Bronchial epithelial cell (primary cell): ENCODE measurements at places on chromosomes 2 and 18.

- DNase-seq = no peak
Observed at GRCh38 chr18:55318951-55319441, 269.0 kb downstream of the TCF4 start.

DNA sequence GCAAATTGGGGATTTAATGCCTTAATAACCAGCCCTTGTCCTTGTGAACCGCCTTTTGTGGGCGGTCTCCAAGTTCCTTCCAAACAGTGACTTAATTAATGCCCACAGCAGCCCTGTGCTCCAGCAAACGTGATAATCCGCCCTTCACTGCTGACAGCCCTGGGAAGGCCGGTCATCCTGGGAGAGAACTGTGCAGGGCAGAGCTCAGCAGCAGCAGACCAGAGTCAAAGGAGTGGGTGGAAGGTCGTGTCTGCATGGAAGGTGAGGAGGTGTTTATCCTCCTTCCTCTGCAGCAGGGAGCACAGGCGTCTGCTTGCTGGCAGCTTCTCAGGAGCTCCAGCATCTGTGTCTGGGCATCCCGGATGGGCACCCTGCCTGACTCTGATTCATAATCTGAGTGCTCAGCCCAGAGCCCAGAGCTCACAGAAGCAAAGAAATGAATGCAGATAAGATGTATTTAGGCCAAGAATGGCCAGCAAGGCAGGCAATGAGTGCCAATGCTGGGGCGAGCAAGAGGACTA is 270.0 kb upstream of the PXDN start:
- no peak for DNase-seq

DNA sequence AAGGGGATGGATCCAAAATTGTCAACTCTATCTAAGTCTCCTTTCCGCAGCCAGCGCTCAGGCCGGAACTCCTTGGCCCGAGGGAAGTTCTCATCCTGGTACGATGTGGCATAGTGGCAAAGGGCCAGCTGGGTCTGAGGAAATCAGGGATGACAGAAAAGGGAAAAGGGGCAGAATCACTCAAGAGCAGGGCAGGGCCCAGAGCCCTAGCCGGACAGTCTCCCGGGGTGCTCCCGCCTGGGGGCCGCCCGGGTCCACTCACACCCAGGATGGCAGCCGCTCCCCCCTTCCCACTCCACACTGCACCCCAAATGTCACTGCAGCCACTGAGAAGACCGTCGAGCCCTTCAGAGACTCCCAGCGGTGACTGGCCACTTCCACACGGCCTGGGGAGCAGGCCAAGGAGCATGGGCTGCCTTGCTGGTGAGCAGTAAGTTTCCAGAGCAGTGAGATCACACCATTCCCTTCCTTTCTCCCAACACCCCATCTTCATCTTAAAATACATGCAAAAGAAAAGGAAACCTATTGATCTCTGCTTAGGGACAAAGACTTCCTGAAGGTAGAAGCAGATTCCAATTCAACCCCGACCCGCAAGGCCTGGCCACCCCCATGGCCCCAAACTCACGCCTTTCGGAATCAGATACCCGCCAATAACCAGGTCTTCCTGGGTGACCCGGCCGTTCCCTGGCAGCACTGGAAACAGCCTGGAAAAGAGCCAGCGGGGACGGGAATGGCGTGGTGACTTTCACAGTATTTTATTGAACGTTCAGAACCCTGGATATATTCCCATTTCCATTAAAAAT is 26.7 kb downstream of the CYP27C1 start:
- no peak for DNase-seq

DNA sequence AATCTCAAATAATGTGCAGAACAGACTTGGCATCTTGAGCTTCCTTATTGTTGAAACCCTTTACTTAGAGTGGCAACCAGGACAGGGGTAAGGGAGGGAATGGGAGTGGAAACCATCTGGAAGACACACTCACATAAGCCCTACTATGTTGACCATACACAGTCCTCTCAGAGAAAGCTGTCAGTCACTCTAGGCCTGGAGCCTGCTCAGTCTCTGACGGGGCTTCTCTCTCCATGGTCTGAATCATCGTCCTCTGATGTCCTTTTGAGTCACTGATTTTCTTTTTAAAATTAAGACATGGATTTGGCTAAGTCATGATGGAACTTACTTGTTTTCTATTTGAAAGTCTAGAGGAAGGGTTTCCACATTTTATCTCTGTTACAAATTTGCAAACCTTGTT is 74.0 kb downstream of the MYO1B start:
- peak; percentile 87 for DNase-seq

- DNase-seq = no peak
Observed at GRCh38 chr18:78979730-78980278, at the start of gene SALL3. Gene SALL3 (plus strand): TSS chr18:78979818. CDS start chr18:78980275, 457 bp downstream.

DNA sequence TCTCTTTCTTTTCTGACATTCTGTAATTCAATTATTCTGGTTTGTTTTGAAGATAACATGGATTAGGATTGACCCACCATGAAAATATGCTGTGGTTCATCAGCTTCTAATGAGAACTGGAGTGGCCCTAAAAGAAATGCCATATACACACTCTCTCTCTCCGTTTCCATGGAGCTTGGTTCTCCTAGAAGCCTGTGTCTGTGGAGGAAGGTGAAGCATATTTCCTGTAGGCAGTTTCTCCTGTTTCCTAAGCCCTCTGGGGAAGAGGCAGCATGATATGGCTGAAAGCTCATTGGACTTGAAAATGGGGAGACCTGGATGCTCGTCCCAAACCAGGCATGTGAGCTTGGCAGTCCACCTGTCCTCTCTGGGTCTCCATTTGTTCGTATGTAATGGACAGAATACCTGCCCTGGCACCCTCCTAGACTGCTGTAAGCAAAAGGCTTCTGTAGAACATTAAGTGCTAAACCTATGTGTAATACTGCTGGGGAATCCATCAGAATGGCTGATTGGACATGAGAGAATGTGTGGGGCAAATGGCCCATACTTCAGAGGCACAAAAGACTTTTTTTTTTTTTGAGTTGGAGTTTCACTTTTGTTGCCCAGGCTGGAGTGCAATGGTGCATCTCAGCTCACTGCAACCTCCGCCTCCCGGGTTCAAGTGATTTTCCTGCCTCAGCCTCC is 75.3 kb upstream of the PPP1CB start:
- no peak for DNase-seq

GRCh38 chr18:54330768-54331548 is 26.7 kb downstream of the STARD6 start:
- no peak for DNase-seq

GRCh38 chr2:240968731-240969624 is 29.4 kb upstream of the SNED1 start:
- no peak for DNase-seq

GRCh38 chr2:181910028-181910831 is 18.7 kb downstream of the ITPRID2 start:
- DNase-seq = no peak

DNA sequence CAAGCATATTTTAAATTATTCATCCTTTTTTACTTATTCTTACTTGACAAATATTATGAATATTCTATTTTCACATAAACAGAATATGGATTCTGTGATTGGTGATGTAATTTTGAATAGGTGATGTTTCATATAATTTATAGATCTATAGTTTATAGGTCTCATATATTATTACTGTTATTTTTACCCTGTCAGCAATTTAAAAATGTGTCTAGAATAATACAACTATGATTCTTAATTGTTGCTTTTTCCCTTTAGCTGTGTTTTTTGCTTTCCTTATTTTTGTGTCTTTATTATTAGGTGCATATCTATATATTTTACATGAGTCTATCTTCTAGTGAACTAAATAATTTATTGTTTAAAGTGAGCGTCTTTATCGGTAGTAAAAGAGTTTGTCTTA is 226.7 kb upstream of the FSIP2 start:
- DNase-seq = no peak

DNA sequence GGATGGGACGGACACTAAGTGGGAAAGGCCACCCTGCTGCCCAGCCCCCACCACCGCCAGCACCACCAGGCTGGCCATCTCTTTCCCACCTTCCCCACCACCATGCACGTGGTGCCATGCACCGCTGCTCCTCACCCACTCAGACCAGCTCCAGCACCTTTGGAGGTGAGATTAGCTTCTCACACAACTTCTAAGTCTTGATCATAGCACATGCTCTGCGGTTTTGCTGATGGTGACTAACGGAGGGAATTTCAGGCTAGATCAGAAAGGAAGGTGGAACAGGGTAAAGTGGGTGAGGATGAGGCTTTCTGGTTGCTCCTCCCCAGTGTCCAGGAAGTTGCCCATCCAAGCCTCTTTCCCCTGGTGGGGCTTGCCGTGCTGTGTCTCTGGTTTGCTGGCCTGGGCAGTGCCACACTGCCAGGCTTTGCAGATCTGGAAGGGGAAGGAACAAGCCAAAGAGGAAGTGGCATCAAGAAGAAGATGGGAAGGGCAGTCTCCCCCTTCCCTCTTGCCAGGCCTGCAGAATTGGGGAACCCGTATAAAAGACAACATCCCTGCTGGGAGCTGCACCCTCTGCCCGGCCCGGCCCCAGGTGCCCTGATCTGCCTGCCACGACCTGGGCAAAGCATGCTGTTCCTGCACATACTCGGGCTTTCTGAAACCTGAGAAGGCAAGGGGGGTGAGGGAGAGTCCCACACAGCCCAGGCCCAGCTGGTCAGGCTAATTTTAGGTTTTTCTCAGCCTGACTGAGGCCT is 44.3 kb upstream of the CAB39 start:
- DNase-seq = peak; percentile 66
